ENCODE measurements at places on chromosomes 4 and X.

DNA sequence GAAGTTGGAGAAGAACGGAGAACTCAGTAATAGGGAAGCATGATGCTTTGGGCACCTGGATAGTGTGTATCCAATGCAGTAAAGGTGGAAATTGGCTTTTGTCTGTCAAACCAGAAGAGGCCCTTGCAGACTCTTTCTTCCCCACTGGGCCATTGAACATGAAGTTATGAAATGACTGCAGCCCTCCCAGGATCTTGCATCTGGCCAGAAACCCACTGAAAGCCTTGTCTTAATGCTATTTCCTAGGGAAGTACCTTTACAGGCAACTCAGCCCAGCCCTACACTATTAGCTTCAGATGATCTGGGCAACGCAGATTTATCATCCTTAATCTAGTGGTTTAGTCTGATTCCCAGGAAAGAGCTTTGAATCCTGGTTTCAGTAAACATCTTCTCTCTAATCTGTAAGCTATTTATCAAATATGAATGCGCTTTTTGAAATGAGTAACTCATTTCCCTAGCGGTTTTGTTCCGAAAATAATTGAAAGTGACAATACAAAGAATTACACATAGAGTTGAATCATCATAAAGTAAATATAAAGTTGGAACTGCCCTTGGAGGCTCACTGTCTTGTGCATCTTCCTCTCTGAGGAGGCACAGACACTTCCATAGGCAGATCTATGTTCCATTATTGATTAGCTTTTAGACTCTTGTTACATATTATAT, 464.1 kb downstream of the IDS start:
- no peak for DNase-seq

GRCh38 chr4:23932901-23933308, 43.1 kb upstream of the PPARGC1A start:
- DNase-seq, result no peak

DNA sequence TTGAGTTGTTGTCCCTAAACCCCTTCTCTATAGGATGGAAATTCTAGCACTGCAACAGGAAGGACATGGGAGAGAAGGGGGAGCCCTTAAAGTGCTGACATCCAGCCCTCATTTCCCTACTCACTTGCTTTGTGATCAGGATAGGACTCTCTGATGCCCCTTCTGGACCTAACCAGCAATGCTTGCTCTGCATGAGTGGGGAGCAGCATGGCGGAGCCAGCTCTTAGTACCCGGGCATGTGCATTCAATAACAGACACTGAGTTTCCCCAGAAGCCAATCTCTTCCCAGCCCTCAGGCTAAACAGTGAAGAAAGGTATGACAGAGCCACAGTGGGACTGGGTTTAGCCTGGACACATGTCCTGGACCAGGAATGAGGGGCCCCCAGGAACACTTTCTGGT, 14.0 kb downstream of the SOD3 start:
- DNase-seq, result no peak

- no peak for DNase-seq
Measured at GRCh38 chr4:153976954-153977353, 188.1 kb upstream of the SFRP2 start.

DNA sequence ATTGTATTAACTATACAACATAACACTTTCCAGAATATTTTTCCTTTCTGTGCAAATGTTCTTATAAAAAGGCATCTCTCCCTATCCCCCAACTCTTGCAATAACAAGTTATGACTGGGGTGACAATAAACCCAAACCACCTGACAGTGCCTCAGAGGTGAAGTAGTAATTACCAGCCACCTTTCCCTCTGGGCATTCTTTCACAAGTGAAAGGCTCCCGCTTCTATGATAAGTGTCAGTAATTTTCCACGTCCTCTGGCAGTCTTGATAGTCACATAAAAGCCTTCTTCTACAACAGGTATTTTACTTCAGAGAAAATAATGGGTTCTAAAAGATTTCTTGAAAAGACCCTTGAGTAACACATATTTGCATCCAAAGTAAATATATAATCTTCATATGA, 82.7 kb downstream of the MANBA start:
- no peak for DNase-seq

- DNase-seq, result no peak
Measured at GRCh38 chrX:17442898-17443297, 67.9 kb downstream of the NHS start.

DNA sequence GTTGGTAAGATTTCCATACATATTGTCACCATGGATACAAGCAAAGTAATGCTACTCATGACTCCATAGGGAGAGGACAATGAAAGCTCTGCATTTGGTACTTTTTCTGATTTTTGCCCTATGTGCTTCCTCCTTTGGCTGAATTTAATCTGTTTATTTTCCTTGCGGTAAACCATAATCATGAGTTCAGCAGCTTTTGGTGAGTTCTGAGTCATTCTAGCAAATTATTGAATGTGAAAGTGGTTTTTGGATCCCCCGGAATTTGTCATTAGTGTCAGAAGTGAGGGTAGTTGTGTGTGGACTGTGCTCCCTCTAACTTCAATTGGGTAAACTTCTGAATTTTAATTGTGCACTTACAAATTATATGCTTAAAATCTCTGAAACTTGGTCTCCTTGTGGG, 170.3 kb downstream of the MOSPD2 start:
- no peak for DNase-seq

DNA sequence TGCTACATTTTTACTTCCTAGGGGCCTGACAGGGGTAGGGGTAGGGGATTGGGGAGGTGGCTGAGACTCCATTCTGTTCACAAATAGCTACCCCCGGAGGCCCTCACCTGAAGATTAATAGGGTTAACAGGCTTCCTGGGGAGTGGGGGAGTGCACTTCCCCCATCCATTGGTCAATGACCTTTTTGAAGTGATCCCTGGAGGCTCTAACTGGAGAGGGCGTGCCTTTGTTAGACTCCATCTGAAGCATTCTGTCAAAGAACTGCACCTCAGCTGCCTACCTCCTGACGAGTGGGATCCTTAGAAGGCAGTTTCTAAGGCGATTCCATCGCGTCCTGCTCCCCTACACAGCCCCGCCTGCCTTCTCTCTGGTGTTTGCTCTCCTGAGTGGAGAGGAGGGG, 10.0 kb upstream of the MTM1 start:
- DNase-seq, result no peak

- DNase-seq, result no peak
Measured at GRCh38 chr4:42474406-42474805, 77.1 kb downstream of the SHISA3 start.

GRCh38 chrX:111260451-111260850, 9.8 kb downstream of the CAPN6 start:
- no peak for DNase-seq

DNA sequence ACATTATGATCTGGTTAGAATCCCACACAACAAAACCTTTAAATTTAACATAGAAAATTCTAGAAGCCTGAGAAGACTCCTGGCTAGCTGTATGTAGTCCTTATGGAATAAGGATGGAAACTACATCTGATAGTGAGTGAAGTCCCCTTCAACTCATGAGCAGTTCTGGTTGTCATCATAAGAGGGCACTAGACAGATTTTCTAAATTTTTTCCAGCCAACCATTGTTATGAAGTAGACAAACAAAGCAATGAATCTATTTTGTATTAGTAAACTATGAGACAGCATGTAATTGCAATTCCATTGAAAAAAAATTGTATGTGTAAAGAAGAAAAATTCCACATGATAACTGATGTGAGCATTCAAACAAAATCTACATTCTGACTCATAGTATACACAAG, 35.2 kb downstream of the PWWP3B start:
- no peak for DNase-seq

GRCh38 chrX:41086627-41086932, 1.3 kb downstream of the USP9X start:
- no peak for DNase-seq

- no peak for DNase-seq
Measured at GRCh38 chr4:139988863-139989765, 164.9 kb downstream of the MAML3 start.

GRCh38 chr4:15783676-15784075, 5.5 kb downstream of the CD38 start:
- no peak for DNase-seq

DNA sequence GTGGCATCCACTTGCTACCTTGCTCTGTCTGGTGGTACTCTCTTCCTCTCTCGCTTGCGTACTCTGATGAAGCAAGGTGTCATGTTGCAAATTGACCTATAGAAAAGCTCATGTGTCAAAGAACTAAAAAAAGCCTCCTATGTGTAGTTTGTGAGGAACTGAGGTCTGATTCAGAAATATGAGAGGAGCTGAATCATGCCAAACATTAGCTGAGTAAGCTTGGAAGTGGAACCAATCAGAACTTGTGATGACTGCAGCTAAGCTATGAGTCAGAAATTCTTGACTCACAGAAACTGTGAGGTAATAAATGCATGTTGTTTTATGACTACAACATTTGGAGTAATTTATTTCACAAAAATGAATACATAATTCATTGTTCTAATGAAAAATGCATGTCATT, 2138.8 kb downstream of the PCDH7 start:
- DNase-seq, result no peak

DNA sequence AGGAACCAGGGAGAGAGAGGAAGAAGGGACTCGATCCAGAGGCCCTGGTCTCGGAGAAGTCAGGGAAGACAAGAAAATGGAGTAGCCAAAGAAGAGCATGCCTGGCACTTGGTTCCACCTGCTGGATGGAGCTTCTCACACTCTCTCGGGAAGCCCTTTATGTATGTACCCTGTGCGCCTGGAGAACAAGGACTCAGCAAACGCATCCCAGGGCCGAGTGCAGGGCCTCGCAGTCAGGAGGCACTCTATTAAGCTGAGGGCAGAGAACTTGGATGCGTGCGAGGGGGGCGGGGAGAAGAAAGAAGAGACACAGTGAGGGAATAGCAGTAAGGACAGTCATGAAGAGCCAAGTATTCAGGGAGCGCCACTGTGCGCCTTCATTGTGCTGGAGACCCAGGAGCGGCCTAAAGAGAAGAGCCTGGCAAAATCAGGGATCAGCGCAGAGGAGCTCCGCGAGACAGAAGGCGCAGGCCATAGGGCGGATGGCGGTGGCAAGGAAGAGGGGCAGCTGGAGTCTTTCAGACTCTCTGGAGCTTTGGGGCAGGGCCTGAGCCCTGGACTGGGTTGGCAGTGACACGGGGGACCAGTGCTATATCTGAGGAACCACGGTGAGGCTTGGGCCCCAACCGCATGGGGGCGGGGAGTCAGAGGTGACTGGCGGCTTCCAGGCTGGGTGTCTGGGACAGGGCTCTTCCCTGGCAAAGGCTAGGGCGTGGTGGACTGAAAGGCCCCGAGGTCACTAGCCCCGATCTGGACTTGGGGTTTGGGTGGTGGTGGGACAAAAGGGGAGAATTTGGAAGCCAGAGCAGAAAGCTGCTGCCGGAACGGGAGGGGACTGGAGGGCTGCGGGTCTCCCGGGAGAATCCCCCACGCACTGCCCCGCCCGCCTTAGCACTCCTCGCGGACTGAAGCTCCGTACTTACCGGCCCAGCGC, 1.9 kb upstream of the SEPTIN6 start:
- DNase-seq, result no peak

GRCh38 chr4:53695540-53696463, 104.5 kb upstream of the LNX1 start:
- no peak for DNase-seq

DNA sequence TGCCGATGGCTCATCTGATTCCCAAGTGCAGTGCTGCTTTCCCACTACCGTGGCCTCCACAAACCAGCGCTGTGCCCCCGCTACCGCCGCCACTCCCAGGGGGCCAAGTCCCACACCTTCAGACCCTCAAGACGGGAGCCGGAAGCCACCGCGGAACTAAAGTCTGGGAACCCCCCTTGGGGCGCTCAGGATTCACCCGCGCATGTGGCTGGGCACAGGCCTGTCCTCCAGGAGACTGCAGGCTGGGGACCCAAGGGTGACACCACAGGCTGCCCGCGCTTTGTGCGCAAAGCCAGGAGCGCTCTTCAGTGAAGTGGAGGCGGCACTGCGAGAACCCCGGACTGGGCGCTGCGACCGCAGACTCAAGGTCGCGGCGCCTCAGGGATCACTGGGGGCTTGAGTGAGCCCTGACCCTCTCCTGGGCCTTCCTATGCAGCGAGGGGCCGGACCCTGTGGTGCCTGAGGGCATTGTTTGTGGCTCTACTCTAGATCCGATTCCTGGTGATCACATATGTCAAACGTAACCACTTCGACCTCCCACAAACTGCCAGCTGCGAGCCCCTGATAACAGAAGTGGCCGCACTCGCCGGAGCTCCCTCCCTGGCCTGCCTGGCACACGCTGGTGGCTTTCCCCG, 20.4 kb upstream of the TBC1D14 start:
- DNase-seq, result no peak

- no peak for DNase-seq
Measured at GRCh38 chr4:126213996-126214395, 899.2 kb downstream of the FAT4 start.

DNA sequence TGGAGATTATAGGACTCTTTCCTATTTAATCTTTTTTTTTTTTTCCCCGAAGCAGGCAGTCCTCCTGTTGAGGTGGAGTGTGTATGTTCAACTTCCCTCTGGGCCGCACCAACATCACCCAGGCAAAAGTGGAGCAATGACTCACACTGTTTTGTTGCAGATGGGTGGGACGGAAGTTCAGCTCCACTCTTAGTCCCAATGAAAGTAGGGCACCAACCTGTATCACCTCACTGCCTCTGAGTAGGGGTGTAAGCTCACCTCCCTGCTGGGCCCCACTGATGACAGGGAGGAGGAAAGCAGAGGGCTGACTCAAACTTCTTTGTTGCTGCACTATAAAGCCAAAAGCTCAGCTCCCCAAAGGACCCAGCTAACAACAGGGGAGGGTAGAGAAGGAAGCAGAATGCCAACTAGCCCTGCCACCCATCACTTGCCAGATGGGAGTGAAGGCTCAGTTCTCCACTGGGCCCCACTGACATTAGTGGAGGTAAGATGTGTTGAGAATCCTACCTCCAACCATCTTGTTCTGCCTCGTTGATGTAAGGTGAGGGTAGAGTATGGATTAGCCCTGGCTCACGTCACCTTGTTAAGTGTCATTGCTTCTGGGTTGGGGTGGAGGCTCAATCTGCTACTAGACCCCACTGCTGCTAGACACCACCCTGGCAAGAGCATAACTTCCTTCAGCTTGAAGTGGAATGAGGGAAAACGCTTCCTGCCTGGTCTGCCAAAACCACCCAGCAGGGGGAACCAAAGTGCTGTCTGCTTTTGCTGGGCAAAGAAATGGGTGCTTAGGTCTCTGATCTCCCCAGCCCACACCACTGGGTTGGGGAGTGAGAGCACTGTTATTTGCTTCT, 14.1 kb downstream of the RPS6KA3 start:
- DNase-seq, result no peak

GRCh38 chr4:85669204-85669603, 194.3 kb downstream of the ARHGAP24 start:
- no peak for DNase-seq

- DNase-seq, result no peak
Measured at GRCh38 chr4:3318561-3319021, 25.8 kb downstream of the RGS12 start.

DNA sequence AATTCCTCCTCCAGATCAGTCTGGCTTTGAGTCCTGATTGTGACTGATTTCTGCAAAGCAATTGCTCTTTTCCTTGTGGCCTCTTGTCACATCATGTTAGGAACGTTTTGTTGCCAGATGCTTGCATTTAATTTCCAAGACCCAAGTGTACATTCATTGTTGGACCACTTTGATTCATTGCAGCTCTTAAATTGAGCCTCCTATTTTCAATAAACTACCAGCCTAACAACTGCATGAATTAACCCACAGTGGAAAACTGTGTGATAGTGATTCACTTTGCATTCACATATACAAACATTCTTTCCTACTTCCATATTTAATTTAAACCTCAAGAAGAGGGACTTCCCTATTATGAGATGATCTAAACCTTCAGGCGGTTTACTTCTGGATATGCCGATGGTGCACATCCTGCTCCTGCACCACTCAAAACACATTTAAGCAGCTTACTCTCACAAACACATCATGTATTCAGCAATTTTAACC, 118.4 kb downstream of the AFF1 start:
- DNase-seq, result no peak

- no peak for DNase-seq
Measured at GRCh38 chr4:149202117-149202516, 613.5 kb downstream of the IQCM start.

All from GM12892 (cell line).